ENCODE measurements at places on chromosomes 11 and 22.

- DNase-seq, result no peak
Observed at GRCh38 chr11:81007046-81007445, 1566.2 kb upstream of the TENM4 start.

DNA sequence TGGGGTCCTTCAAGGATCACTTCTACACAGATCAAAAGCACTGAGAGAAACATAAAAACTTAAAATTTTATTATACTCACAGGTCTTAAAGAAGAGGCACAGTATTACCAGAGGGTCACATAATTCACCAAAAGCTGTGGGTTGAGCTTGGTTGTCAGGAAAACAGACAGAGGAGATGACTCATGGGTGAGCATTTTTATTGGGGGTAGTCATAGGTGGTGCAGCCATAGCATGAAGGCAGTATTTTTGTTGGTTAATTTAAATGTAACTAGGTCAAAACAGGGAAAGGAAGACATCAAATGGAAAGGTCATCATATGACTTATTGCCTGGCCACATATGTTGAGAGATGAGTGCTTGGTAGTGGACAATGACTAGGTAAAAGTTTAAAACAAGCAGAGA lies 24.2 kb downstream of the OR5B17 start:
- no peak for DNase-seq

- no peak for DNase-seq
Observed at GRCh38 chr11:45413156-45413858, 127.2 kb upstream of the SYT13 start.

DNA sequence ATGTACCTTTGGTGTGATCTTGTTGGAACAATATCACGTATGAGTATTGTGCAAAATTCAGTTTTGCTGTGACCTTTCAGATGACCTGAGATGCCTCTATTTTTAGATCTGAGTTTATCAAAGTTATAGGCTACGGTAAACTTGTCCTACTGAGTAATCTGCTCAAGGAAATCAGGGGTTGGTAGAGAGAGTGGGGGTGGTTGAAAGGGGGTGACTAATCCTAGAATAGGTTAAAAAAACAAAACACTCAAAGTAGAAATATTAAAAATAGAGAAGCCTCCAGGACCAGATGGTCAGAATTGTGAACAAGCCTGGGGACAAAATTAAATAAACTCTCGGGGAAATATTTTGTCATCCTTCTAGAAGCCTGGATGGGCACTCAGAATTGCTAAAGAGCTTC lies 59.9 kb upstream of the C11orf87 start:
- DNase-seq, result no peak

- DNase-seq, result peak; percentile 88
Observed at GRCh38 chr22:20456064-20456721, 18.6 kb upstream of the SCARF2 start.

DNA sequence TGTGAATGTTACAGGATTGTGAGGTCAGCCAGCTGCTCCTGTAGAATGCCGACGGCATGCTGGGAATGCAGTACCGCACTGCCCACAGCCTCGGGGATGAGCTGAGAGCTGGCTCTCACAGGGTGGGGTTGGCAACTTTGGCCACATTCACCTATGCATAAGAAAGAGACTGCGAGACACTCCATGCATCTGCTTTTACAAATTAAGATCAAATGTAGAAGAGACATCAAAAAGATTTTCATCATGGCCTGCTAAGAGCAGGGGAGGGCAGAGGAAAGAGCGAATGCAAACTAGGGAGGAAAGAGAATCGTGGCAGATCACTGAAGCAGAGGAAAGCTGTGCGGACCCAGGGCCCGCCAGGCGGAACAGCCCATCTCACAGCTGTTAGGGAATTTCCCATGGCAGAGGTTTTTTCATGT lies 49.8 kb upstream of the SPATA19 start:
- DNase-seq, result no peak

Data from activated CD4-positive, alpha-beta T cell treated with anti-CD3 and anti-CD28 coated beads for 36 hours (primary cell).